ENCODE measurements at places on chromosomes 13 and 19.

- no peak for DNase-seq
Measured at GRCh38 chr19:33306853-33307792, 4.8 kb upstream of the CEBPA start.

- no peak for DNase-seq
Measured at GRCh38 chr19:49651029-49651819, 9.2 kb downstream of the SCAF1 start.

DNA sequence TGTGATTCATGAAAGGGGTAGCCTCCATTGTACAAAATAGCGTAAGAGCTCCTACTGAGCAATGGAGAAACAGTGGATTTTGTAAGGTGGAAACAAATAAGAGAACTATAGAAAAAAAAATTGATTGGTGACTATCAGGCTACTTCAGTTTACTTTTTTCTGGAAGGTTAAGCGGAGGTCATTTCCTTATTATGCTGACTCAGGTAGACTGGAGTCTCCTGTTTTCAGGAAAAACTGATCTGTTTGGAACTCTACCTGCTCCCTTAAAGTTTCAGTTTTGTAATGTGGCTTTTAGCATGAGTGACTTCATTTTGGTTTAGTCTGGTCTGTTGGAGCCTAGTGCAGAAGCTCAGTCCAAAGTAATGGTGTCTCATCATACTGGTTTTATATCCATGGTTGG, 3.4 kb downstream of the ZNF607 start:
- no peak for DNase-seq

GRCh38 chr13:62292714-62293480, 877.2 kb upstream of the PCDH20 start:
- no peak for DNase-seq

DNA sequence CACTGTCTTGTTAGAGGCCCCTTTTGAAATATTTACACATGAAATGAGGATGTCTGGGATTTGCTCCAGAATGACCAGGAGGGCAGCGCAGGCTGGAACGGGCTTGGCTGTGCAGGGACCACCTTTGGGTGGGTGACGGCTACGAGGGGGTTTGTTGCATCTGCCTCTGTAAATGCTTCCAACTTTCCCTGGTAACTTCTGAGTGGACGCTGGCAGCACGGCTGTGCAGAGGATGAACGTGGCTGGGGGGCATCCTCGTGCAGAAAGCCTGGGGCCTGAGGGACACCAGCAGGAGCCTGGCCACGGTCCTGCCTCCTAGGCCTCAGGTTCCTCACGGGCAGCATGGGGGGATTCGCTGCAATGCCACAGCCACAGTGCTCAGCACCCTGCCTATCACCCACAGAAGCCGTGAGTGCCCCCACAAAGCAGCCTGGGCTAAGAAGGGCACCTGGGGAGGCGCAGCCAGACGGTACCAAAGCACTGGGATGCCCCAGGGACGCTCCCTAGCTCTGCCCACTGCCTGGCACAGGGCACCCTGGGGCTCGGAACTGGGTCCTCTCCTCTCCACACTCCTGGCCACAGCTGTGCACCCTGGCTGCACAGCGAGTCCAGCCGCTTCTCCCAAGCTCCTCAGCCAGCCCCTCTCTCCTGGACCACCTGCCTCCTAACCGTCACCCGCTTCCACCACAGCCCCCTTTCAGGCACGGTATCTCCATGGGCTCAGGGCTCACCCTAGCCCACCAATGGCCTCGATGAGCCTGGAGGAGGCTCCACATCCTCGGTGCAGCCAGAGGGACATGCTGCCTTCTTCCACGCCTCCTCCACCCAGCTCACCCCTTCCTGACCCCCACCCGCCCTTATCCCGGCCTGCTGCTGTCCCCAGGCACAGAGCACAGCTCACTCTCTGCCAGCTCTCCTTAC, 44.5 kb downstream of the MLLT1 start:
- no peak for DNase-seq

GRCh38 chr19:12969292-12969988, at the start of gene DAND5:
TSS of gene DAND5 (plus strand) at chr19:12969576. CDS start at chr19:12969661, 85 bp downstream.
- no peak for DNase-seq

- DNase-seq, result peak; percentile 66
Measured at GRCh38 chr19:7862413-7862951, 11.7 kb downstream of the PRR36 start.

DNA sequence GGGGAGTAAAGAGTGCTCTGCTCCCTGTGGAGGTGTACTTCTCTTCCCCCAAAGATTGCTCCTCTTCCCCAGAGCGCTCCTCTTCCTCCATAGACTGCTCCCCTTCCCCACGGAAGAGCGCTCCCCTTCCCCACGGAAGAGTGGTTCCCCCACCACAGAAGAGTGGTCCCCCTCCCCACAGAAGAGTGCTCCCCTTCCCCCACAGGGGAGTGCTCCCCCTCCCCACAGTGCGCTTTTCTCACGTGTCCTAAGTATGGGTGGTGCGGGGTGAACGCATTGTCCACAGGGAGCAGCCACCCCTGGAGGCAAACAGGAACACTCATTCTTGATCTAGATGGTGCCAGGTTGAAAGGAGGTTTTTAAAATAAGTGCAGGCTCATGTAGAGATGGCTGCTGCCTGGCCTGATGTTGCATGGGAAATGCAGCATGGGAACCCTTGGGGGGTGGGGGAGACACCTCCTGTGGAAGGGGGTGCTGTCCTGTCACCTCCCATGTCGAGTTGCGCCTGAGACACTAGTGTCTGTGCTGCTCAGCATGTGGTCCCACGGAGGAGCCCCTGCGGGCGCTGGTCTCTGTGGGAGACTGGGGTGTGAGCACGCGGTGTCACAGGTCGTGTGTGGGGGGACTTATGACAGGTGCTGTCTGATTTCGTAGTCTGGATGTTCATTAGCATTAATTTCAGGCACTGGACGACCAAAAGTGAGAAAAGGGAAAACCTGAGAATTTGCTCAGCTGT, 52.2 kb downstream of the ATP11A start:
- DNase-seq, result no peak

DNA sequence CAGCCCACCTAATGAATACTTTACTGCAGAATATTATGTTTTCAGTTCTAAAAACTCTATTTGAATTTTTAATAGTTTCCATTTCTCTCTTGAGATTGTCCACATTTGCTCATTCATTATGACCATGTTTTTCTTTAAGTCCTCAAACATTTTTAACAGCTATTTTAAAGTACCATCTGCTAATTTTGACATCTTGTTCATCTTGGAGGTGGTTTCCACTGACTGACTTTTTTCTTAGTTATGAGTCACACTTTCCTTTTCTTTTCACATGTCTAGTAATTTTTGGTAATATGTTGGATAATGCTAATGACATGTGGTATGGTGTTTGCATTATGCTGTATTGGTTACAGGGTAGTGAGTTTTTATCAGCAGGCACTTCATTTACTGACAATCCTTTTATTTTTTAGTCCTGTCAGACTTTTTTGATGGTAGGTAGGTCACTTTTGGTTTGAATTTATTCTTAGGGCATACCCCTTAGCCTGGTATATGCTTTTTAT, 15.4 kb upstream of the ESD start:
- DNase-seq, result no peak

- DNase-seq, result no peak
Measured at GRCh38 chr13:64674126-64674525, 2556.0 kb downstream of the PCDH9 start.

DNA sequence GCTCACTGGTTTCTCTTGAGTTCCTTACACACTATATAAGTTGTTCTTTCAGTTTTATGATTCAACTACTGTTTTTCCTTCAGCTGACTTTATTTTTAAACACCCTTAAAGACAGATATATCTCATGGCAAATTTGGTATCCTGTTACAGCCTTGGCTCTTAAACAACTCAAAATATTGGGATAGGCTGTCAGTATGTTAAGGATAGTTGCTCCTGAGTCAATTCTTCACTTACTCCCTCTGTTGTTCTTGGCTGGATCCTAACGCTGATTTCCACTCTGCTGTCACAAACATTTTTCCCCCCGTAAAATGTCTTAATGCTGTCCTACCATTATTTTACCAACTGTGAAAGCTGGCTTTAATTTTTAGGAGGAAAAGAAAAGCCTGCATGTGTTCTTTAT, 1.2 kb downstream of the KCNRG start:
- DNase-seq, result no peak

- no peak for DNase-seq
Measured at GRCh38 chr13:44879452-44880058, 109.7 kb downstream of the NUFIP1 start.

- DNase-seq, result no peak
Measured at GRCh38 chr19:21856773-21857514, 21.0 kb upstream of the ZNF43 start.

GRCh38 chr13:42878721-42879120, 97.3 kb downstream of the FAM216B start:
- DNase-seq, result no peak

GRCh38 chr13:78032132-78032531, 113.5 kb upstream of the EDNRB start:
- no peak for DNase-seq

GRCh38 chr19:1248786-1249297, 459 bp downstream of the MIDN start:
- DNase-seq, result peak; percentile 76
